ENCODE measurements at places on chromosomes 2 and 18. TPM values are rescaled to one million over a fixed set of nuclear protein-coding genes. Genes with fewer than 3 reads are reported as not detected.
A peak's percentile ranks its signal among the peaks of the same experiment; 100 is the strongest.

GRCh38 chr2:127527001-127527804, 914 bp upstream of the IWS1 start:
- peak; percentile 52 for DNase-seq

The SERPINB3 gene
- total RNA-seq, result not detected

- DNase-seq, result peak; percentile 56
Observed at GRCh38 chr18:24014986-24015638, 558 bp downstream of the TTC39C start.

GRCh38 chr2:239731422-239731821, 293.7 kb downstream of the NDUFA10 start:
- no peak for DNase-seq

GRCh38 chr2:37653093-37653492, 18.3 kb downstream of the CDC42EP3 start:
- DNase-seq, result no peak

Measured in colonic mucosa (tissue), 4 donors.